Right kidney (tissue), 9 donors: ENCODE measurements at places on chromosomes 5 and 9.

- no peak for DNase-seq
Measured at GRCh38 chr5:5348135-5348534, 74.3 kb upstream of the ICE1 start.

DNA sequence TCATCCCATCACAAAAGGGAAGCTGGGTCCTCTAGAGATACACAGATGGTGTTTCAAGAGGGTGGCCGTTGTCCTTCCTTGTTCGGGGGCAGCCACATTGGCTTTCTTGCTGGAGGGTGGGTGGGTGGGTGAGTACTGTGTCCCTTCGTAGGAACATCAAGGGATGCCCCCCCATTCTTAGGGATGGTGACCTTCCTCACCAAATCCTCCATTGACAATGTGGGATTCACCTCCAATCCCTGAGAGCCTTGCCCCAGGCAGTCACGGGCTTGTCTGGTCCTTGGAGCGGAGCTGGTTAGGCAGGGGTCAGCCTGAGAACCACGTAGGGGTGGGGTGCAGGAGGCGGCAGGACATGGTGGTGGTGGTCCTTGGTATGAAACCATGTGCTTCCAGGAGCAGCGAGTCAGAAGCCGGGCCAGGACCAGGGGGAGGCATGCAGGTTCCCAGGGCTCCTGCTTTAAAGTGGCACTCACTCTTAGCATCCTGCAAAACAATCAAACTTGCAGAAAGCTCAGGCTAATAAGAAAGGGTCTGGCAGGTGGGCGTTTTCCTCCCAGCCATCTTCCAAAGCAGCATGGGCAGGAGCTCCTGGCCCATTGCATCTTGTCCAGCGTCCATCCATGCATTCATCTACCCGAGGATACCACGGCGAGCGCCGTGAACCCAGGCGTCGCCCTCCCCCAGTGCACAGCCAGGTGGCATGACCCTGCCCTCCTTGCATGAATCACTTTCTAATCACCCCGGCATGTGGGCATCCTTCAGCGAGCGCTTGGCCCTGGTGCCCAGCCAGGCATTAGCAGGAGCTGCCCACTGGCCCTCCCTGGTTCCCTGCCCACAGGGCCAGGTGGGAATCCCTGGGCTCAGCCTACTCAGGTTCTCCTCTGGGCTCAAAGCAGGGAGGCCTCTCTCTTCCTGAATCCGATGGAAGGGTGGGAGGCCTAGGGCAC lies 76.4 kb downstream of the NTNG2 start:
- DNase-seq = no peak

DNA sequence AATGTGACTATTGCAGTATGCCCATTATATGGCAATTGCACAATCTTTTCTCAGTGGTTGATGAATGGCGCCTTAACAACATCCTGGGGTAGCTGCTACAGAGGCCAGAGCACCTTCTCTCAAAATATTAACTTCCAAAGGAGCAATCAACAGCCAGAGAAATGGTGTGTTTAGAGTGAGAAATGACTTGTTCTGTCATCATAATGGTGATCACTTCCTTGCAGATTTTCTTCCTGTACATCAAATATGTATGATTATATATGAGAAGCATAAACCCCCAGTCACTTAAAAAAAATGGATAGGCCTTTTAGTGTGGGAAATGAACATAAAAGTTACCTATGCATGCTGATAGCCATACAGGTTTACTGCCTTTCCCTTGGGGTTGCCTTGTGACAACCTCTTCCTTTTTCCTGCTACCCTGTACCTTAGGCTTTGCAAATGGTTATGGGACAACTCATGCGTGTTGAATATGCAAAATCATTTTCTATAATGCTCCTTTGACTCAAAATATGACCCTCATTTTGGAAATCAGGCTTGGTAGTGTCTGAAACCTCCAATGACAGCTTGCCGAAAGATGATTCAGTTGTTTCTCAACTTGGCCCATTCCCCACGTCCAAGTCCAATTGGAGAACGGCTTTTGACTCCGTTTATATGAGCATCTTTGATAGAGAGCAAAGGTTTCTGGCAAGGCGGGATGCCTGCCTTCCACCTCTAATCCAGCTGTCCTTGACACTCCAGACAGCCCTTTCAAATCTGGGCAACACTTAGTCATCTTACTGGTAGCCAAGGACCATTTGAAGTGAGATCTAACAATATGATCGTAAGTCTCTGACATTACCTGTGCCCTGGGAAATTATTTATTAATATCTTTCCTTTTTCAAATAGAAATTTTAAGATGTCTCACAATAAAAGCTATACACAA lies 69.3 kb downstream of the SLC1A1 start:
- no peak for DNase-seq

GRCh38 chr5:66666778-66667177 lies 70.6 kb downstream of the MAST4 start:
- no peak for DNase-seq

- DNase-seq = no peak
Measured at GRCh38 chr9:105039175-105039799, 111.3 kb upstream of the ABCA1 start.

DNA sequence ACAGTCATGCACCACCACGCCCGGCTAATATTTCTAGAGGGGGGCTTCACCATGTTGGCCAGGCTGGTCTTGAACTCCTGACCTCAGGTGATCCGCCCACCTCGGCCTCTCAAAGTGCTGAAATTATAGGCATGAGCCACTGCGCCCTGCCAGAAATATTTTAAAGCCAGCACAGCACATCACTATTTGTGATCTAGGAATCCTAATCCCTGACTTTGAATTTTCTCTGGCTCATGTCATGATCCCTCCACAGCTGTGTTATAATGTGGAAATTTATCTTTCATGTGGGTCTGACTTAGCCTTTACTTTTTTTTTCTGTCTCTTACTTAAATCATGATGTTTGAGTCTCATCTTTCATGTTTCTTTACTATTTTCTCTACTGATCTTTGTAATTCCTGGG lies 18.7 kb upstream of the ITGA1 start:
- DNase-seq = no peak

GRCh38 chr9:114574438-114574837 lies 13.1 kb upstream of the ATP6V1G1 start:
- no peak for DNase-seq

DNA sequence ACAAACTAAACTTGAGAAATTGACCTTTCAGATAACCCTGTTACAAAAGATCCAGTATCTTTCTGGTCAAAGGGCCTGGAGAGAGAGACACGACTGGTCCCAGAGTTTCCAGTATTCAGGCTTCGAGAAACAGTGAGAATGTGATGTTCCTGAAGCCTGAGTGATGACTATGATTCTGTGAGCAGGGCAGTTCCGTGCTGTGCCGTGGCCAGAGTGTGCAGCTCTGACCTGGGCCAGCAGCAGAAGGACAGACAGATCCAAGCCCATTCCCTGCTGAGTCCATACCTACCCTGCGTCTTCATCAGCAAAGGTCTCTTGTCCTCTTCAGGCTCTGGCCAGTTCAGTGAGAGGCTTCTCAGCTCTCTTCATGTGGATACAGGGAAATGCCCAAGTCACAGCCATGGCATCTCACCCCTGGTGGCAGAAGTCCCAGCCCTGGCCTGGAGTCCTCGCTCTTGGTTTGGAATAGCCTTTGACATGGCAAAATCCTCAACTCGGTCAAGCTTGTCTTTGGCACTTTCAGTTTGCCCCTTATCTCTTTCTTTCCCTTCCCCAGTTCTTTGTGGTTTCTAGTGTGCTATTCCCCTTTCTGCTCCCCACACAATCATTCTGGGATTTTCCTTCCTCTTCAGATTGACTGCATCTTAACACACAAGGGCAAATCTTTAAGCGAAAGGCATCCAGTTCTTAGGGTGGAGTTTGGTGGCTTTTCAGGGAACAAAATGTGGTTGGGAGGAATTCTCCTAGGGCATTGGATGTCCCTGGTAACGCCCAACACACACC lies 107.7 kb downstream of the LIFR start:
- no peak for DNase-seq

- DNase-seq = no peak
Measured at GRCh38 chr5:146368137-146368536, 29.5 kb downstream of the POU4F3 start.

DNA sequence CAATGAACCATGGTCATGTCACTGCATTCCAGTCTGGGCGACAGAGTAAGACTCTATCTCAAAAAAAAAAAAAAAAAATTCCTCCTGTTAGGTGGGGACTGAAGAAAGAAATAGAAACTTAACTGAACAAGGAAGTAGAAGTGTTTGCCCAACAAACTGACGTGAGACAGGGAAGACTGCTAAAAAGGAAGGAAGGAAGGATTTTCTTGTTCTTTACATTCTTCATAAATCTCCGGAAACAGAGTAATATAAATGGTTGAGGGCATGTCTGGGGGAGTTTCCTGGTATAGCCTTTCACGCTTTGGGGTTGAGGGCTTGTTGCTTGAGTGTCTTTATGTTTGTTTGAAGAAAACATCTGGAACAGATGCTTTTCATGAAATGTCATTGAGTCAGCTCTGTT lies 3.1 kb downstream of the TOR1B start:
- DNase-seq = no peak

GRCh38 chr9:133088146-133088750 lies 26.5 kb downstream of the CEL start:
- DNase-seq = no peak

DNA sequence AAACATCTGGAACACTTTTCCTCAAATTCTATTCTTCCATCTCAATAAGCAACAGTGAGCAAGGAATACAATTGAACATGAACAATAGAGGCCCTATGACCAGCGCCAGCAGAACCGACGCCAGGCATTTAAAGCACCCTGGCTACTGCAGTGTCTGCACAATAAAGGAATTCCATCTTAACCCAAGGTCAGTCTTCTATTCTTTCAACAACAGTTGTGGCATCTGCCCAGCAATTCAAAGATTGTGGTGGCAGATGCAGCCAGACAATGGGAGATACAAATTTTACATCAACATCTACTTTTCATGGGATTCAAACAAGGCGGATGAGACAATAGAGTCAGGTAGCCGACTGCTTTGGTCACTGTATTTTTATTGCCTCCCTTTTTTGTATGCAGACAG lies 65.9 kb downstream of the ELL2 start:
- DNase-seq = no peak

DNA sequence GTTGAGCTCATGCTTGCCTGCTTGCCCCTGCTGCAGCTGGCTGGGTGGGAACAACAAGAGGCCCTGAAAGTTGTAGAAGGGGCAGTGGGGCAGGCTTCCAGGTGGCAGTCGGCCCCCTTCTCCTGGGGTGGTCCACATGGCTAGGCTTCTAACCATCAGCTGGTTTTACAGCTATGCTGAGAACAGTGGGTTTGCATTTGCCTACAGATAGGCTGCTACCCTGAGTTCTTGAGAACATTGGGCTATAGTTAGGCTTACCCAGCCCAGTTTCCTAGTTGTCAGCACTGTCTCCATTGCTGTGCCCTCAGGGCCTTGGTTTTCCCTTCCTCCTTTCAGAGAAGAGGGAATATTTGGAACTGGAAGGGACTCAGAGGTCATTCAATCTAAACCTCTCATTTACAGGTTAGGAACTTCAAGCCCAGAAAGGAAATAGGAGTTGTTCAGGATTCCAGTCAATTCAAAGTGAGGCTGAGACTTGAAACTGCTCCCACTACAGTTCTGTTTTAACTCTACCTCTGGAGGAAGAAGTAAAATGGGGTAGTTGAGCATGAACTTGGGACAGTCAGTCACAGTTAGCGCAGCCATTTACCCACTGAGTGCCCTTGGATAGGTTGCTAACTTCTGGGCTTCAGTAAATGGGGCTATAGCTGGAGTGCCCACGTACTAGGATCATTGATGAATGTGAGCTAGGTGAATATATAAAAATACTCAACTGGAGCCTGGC lies 11.5 kb downstream of the LARP1 start:
- DNase-seq = no peak

DNA sequence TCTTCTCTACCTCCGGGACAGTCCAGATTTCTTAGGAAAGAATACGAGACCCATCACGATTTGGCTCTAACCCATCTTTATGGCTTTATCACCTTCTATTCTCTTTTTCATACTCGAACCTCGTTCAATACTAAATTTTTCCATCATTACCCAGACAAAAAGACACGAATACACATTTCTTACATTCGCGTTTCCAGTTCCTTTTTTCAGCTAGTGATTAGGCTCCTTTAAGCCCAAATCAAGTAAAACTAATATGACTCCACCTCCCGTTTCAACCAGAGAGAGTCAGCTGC lies 506 bp downstream of the ZBTB6 start:
- DNase-seq = no peak

DNA sequence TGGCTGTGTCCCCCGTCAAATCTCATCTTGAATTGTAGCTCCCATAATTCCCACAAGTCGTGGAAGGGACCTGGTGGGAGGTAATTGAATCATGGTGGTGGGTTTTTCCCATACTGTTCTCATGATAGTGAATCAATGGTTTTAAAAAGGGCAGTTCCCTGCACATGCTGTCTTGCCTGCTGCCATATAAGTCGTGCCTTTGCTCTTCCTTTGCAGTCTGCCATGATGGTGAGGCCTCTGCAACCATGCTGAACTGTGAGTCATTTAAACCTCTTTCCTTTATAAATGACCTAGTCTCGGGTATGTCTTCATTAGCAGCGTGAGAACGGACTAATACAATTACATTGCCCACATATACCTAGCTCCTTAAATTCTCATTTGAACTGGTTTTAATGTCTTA lies 353.0 kb upstream of the KLF4 start:
- DNase-seq = no peak

- DNase-seq = no peak
Measured at GRCh38 chr5:14976486-14976885, 104.9 kb upstream of the ANKH start.

GRCh38 chr9:121860213-121860612 lies 208.8 kb downstream of the DAB2IP start:
- no peak for DNase-seq
